GM04504 (cell line): ENCODE measurements at places on chromosomes 4 and X.

- DNase-seq: no peak
Observed at GRCh38 chrX:51456814-51457213, 39.6 kb downstream of the NUDT11 start.

DNA sequence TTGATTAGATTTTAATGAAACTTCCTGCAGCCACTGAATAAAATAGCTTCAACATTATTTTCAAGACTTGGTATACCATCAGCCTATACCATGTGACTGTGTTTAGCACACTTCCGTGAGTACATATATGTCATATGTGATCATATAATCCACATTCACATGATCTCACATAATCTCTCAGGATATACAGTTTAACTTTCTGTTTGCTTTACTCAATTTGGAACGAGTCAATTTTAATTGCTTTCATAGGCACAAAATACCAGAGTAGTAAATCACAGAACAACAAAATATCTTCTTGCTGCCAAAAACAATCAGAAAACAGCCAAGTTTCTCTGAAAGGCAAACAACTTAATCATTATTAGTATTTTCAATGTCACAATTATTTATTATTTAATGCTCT, 731.1 kb upstream of the DIAPH2 start:
- no peak for DNase-seq

- no peak for DNase-seq
Observed at GRCh38 chr4:175306436-175306835, 388.3 kb downstream of the ADAM29 start.

- DNase-seq: peak; percentile 59
Observed at GRCh38 chr4:94452476-94453371, 982 bp downstream of the PDLIM5 start.

GRCh38 chrX:118941147-118941546, 33.3 kb upstream of the LONRF3 start:
- no peak for DNase-seq

GRCh38 chr4:135282676-135283075, 1081.1 kb upstream of the PABPC4L start:
- no peak for DNase-seq

DNA sequence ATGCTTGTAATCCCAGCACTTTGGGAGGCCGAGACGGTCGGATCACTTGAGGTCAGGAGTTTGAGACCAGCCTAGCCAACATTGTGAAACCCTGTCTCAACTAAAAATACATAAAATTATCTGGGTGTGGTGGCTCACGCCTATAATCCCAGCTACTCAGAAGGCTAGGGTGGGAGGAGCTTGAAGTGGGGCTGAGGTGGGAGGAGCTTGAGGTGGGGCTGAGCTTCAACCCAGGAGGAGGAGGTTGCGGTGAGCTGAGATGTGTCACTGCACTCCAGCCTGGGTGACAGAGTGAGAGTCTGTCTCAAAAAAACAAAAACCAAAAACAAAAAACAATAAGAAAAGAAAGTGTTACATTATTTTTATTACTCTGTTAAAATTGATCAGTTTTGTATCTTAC, 1164.4 kb upstream of the IGFBP7 start:
- no peak for DNase-seq

DNA sequence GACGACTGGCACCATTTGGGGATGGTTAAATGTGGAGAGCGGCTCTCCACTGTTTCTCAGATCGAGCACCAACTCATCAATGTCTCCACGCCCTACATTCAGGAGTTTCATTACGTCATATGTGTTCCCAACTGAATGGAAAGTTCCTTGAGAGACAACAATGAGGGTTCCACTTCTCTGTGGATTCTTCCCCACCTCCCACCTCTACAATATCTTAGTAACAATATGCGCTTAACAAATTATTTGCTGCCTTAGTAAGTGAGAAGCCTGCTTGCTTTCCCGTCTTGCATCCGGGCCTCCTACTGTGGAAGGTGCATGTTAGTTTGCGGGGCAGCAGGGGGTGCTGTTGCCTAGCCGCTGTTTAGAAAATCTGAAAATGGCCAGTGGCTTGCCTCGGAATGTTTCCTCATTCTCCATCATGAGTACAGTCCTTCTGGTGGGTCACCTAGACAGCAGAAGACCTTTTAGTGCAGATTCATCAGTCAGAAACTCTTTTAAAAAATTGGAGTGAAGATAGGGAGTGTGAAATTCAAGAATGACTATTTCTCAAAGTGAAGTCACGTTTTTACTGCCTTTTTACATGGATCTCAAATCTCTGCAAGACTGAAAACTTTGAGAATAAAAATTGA, 55.7 kb downstream of the PHOX2B start:
- DNase-seq: no peak

GRCh38 chrX:22594766-22595165, 322.1 kb downstream of the CBLL2 start:
- no peak for DNase-seq

GRCh38 chrX:95903490-95903889, 781.2 kb upstream of the DIAPH2 start:
- DNase-seq: no peak

DNA sequence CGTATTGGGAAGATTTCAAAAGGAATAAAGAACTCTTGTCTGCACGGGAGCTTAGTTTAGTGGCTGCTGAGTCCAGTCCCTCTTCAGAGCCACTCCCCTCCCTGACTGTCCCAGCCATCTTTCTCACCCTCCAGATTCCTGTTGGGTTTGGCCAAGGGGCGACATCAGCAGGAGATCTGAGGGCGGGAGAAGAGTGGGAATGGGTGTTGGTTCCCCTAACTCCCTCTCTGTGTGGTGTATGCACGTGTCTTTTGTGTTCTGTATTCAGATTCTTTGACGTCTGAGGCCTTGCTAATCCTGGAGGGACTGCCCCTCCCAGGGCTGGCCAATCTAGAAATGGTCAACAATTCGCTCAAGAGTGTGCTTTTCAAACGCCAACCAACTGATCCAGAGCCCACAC, 37.4 kb downstream of the CYTL1 start:
- DNase-seq: no peak

DNA sequence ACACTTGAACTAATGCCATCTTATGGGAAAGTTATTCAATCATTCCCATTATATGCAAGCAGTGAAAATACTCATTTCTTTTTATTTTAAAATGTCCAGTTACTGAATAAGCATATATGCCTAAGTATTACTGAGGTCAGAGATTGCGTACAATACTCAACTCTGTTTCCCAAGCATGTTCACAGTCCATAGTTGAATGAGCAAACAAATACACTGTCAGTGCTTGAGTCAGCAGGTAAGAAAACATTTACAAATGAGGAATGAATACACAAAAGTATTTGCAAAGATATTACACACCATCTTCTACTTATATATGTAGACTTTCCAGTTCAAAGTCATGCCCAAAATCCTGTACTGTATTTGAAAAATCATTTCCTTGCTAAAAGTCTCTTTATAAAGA, 74.1 kb downstream of the TSPAN5 start:
- no peak for DNase-seq

GRCh38 chrX:43899878-43900815, 17.9 kb upstream of the MAOB start:
- no peak for DNase-seq

- DNase-seq: no peak
Observed at GRCh38 chrX:122248681-122249080, 935.4 kb upstream of the GRIA3 start.

- DNase-seq: no peak
Observed at GRCh38 chrX:108426262-108426661, 12.0 kb downstream of the COL4A6 start.

DNA sequence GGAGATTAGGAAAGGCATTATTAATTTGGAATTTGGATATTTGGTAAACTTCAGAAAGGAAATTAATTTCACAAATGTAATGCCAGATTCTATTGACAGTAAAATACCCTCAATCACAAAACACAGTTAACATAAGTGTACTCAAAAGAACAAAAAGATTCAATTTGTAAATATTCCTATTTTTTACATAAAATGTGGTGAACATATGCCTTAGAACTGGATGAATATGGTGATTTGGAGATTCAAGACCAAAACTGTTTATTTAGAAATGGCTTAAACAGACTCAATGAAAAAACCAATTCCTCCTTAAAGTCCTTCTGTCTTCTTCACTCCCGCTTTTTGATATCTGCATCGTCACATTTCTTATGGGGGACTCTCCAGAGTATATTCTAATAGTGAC, 417.6 kb upstream of the TENM3 start:
- no peak for DNase-seq

DNA sequence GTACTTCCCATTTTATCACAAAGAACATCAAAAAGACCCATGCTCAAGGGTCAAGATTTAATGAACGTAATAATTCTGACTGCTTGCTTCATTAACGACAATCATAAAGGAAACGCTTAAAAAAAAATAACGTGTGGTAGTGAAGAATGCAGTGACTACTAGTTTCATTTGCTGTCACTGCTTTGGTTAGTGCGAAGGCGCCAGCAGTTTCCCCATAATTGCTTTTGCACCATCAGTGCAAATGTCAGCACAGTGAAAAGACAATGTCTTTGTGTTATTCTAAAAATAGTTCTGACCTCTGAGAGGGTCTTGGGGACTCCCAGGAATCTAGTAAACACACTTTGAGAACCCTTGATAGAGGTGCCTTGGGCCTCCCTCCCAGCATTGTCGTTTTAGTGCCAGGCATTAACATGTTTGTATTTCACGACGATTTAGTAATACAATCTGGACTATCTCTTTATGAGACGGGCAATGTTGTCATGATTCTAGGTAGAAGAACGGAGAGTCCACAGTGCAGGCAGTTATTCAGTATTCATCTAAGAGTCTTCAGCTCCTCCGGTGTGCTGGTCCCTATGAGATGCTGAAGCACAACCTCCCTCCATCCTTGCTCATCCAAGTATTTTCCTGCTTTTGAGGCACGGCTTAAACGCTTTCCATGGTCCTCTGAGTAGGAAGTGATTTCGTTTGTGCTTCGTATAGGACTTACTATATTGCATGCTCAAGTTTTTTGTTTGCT, 71.0 kb downstream of the AFF1 start:
- peak; percentile 16 for DNase-seq

GRCh38 chrX:66018585-66019309, 21.1 kb downstream of the VSIG4 start:
- no peak for DNase-seq

- DNase-seq: no peak
Observed at GRCh38 chrX:17292111-17292527, 82.9 kb upstream of the NHS start.

- no peak for DNase-seq
Observed at GRCh38 chr4:88445252-88445651, 11.7 kb upstream of the HERC5 start.

DNA sequence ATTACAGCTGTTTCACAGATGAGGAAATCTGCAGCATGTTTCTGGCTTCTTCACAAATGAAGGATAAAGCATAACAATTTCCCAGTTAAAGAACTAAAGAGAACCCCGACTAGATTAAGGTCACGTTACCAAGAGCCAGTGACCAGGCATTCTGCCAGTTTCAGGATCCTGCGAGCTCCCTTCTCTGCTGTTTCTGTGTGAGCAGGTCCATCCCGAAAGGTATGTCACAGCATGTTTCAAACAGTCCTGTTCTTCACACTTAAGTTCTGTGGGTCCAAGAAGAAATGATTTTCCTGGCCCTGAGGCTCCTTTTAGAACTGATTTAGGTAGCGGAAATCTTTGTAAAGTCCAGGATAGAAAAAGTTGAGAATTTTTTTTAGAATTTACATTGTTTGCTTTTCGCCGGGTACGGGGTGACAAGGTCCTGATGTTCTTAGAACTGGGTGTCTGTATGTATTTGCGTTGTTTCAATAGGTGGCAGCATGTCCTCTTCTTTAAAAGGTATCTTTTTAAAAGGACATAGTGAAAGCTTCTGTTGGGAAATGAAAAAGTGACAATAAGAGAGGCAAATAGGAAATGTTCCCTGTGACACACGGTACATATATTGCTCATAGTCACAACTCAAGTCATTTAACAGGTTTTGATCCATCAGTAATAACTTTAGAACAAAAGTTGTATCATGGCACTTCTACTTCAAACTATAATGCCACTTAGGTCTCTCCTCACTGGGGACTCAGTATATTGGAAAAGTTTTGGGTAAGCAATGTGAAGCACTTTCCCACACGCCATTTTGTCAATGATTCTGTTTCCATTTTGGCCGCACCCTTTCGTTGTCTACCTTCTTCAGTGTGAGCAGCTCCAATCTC, 18.4 kb downstream of the IL21 start:
- DNase-seq: no peak

- DNase-seq: no peak
Observed at GRCh38 chrX:56987741-56988140, 7.6 kb downstream of the SPIN3 start.

DNA sequence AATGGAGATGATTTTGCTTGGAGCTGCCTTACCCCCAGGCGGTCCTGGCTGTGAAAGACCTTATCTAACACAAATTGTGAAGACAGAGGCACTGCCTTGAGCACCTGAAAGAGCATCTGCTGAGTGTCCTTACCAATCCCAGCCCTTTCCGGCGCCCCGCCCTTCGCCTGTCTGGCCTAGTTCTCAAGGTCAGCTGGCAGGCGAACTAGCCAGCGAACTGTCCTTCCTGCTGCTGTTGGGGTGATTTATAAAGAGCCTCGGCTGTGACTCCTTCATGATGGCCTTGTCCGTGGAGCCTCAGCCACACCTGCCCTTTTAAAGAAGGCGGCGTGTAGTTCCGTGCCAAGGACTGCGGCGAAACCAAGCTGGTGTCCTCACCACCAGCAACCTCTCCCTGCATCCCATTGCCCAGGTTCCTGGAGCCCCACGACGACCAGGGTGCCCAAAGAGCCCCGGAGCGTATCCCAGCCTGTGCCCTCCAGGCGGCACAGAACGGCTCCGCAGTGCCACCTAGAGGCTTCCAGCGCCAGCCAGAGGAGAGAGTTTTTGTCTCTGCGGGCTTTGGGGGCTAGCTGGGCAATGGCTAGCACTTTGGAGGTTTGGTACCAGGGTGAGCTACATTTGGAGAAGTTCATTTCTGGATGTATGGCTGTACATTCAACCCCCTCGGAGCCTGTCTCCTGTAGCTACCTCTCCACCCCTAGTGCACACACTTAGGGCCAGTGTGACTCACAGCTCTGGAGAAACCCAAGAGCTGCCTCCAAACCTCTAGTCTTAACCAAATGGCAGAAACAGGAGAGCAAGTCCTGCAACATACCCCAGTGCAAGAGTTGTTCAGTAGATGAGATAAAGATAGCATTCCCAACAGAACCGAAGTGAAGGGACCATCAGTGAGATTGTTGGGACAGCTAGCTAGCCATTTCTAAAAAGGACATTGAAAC, 36.8 kb upstream of the VMA21 start:
- DNase-seq: no peak

GRCh38 chr4:150943818-150944217, 71.3 kb downstream of the LRBA start:
- DNase-seq: no peak
